Upper lobe of right lung (tissue), 1 donor: ENCODE measurements at places on chromosomes 12 and 14. TPM values are rescaled to one million over a fixed set of nuclear protein-coding genes. Genes with fewer than 3 reads are reported as not detected.
A peak's percentile ranks its signal among the peaks of the same experiment; 100 is the strongest.

DNA sequence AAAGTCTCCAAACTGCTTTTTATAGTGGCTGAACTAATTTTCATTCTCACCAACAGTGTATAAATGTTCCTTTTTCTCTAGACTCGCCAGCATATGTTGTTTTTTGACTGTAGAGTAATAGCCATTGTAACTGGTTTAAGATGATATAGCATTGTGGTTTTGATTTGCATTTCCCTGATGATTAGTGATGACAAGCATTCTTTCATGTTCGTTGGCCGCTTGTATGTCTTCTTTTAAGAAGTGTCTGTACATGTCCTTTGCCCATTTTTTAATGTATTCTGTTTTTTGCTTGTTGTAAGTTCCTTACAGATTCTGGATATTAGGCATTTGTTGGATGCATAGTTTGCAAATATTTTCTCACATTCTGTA lies 404.9 kb downstream of the FLRT2 start:
- H3K4me3 ChIP-seq = peak overlapping the region; percentile 52
- no peaks in the 10 kb centered on the region for H3K36me3 ChIP-seq
- no peaks in the 10 kb centered on the region for H3K4me1 ChIP-seq
- no peak for DNase-seq

GRCh38 chr14:26330982-26331381 lies 266.9 kb downstream of the NOVA1 start:
- H3K4me3 ChIP-seq = no peak overlapping the region
- DNase-seq = no peak
- no peaks in the 10 kb centered on the region for H3K36me3 ChIP-seq

GRCh38 chr14:80987235-80988032 lies 32.0 kb downstream of the TSHR start:
- H3K27ac ChIP-seq = no peak overlapping the region
- H3K4me1 ChIP-seq = no peaks in the 10 kb centered on the region
- H3K27me3 ChIP-seq = no peaks in the 10 kb centered on the region
- H3K4me3 ChIP-seq = no peak overlapping the region
- no peaks in the 10 kb centered on the region for H3K36me3 ChIP-seq

GRCh38 chr12:2335109-2335508 lies 282.3 kb downstream of the CACNA1C start:
- H3K4me3 ChIP-seq = no peak overlapping the region
- no peaks in the 10 kb centered on the region for H3K27me3 ChIP-seq
- H3K27ac ChIP-seq = no peak overlapping the region
- no peak for DNase-seq

- no peak for DNase-seq
- H3K27ac ChIP-seq = no peak overlapping the region
- no peaks in the 10 kb centered on the region for H3K27me3 ChIP-seq
- peaks cover 3% of the 10 kb centered on the region for H3K4me1 ChIP-seq
Observed at GRCh38 chr14:52079239-52079959, 10.5 kb upstream of the NID2 start.

- H3K27ac ChIP-seq = no peak overlapping the region
- no peaks in the 10 kb centered on the region for H3K27me3 ChIP-seq
- H3K36me3 ChIP-seq = no peaks in the 10 kb centered on the region
- DNase-seq = peak; percentile 75
Observed at GRCh38 chr14:53539489-53540126, 386.5 kb upstream of the DDHD1 start.

DNA sequence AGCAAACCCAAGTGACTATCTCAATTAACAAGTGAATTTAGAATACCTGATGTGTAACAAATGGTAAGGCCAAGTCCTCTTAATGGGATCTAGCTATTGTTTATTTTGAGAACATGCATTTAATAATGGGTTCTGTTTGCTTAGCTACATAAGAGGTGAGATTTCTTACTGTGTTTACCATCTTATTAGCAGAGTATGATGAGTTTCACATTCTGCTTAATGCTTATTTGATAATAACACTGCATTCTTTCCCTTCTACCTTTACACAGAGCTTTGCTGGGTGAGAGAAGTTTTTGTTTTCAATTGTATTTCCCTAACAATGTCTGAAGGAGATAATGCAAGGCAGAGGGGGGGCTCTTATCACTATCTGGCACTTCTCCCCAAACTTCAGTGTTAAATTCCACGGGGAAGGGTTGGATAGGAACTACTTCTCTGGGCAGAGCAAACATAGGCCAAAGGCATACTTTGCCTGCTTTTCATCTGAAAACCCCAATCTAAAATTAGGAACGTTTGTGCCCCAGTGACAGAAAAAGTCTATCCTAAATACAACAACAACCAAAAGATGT lies 129.0 kb upstream of the ATXN7L3B start:
- no peak overlapping the region for H3K27ac ChIP-seq
- no peak for DNase-seq
- H3K36me3 ChIP-seq = no peaks in the 10 kb centered on the region
- H3K4me1 ChIP-seq = no peaks in the 10 kb centered on the region
- no peaks in the 10 kb centered on the region for H3K27me3 ChIP-seq

GRCh38 chr12:54053751-54054741 lies at the start of gene HOXC4:
HOXC4 (plus strand) TSS chr12:54053835; CDS start chr12:54053923, 88 bp downstream.
- peaks cover 11% of the 10 kb centered on the region for H3K4me1 ChIP-seq
- H3K27ac ChIP-seq = peak within 1 kb of the TSS; percentile 36
- peak within 1 kb of the TSS; percentile 56 for H3K4me3 ChIP-seq
- DNase-seq = no peak
- peaks cover 69% of the 10 kb centered on the region for H3K27me3 ChIP-seq

GRCh38 chr12:56040151-56040550 lies 1.6 kb upstream of the RPS26 start:
- DNase-seq = no peak
- H3K27ac ChIP-seq = no peak overlapping the region
- peaks cover 39% of the 10 kb centered on the region for H3K36me3 ChIP-seq
- H3K27me3 ChIP-seq = no peaks in the 10 kb centered on the region
- H3K4me3 ChIP-seq = no peak overlapping the region
- H3K4me1 ChIP-seq = peaks cover 19% of the 10 kb centered on the region

DNA sequence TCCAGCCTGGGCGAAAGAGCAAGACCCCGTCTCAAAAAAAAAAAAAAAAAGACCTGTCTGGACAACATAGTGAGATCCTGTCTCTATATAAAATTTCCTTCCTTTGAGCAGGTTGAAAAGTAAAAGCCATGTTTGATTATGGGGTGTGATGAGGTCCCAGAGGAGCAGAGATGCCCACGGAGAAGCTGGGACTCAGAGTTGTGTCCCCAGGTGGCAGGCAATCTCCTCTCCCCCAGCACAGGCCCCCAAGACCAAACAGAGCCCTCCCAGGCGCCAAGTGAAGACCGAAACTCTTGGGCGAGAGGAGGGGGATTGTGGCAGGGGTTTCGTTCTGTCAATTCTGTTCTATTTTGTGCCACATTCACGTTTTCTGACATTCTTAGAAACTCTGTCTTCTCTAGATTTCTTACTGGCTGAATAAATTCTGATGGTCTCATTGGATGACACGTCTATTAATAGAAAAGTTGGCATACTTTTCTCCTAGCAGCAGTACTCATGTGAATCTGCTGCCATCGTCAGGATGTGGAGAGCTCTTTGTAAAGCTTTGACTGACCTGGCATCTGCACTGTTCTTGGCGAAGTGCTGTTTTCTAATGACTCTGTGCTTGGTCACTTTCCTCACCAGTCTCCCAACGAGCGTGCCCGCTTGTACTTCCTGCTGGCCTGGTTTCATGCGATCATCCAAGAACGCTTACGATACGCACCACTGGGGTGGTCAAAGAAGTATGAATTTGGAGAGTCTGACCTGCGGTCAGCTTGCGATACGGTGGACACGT lies 43.4 kb downstream of the HSP90AA1 start:
- no peak overlapping the region for H3K27ac ChIP-seq
- no peaks in the 10 kb centered on the region for H3K4me1 ChIP-seq
- H3K4me3 ChIP-seq = no peak overlapping the region
- DNase-seq = no peak

- H3K27ac ChIP-seq = no peak overlapping the region
- no peak overlapping the region for H3K4me3 ChIP-seq
- peaks cover 29% of the 10 kb centered on the region for H3K36me3 ChIP-seq
- H3K4me1 ChIP-seq = peaks cover 16% of the 10 kb centered on the region
- no peaks in the 10 kb centered on the region for H3K27me3 ChIP-seq
Observed at GRCh38 chr12:108572166-108572790, 9.9 kb downstream of the ISCU start.

GRCh38 chr14:59576332-59577294 lies at the start of gene CCDC175:
CCDC175 (minus strand) TSS chr14:59576812; CDS start chr14:59576775, 37 bp downstream.
- H3K4me1 ChIP-seq = peaks cover 10% of the 10 kb centered on the region
- no peaks in the 10 kb centered on the region for H3K36me3 ChIP-seq
- peak; percentile 93 for DNase-seq
- no peak within 1 kb of the TSS for H3K27ac ChIP-seq
- H3K27me3 ChIP-seq = peaks cover 14% of the 10 kb centered on the region

GRCh38 chr12:52903285-52903854 lies 1.5 kb downstream of the KRT8 start:
- H3K36me3 ChIP-seq = no peaks in the 10 kb centered on the region
- peaks cover 8% of the 10 kb centered on the region for H3K4me1 ChIP-seq
- peak; percentile 91 for DNase-seq

GRCh38 chr14:60753264-60754119 lies 18.9 kb downstream of the MNAT1 start:
- no peaks in the 10 kb centered on the region for H3K27me3 ChIP-seq
- H3K27ac ChIP-seq = no peak overlapping the region
- no peaks in the 10 kb centered on the region for H3K36me3 ChIP-seq

DNA sequence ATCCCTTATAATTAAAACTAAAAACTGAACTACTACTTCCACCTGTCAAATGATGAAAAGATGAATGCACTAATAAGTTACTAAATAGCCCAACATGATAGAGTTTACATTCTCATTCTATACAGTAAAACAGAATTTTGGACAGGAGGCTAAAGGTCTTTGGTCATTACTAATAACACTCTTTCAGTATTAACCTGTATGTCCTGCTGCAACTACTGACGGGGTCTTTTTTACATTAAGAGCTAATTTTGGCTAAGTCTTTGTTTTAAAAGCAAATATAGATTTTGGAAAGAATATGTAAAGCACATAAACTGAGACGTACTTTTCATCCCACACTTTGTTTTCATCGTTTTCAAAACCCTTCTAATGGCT lies 175.4 kb upstream of the CDKN3 start:
- no peaks in the 10 kb centered on the region for H3K36me3 ChIP-seq
- H3K27ac ChIP-seq = no peak overlapping the region
- H3K4me3 ChIP-seq = no peak overlapping the region
- no peak for DNase-seq

DNA sequence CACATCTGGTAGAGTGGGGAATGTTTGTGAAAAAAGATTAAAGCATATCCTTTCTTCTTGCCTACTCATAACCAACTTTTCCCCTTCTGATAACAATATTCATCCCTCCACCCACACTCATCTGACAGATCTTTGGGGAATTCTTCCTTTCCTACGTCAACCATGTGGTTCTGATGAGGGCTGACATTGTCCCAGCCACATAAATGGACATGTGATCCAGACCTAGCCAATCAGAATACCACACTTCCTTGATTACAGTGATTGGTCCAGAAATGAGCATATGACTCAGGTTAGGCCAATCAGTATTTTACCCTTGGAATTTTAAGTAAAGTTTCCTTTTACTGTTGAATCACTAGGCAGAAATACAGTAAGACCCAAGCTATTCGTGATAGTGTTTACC lies 58.9 kb downstream of the GPR65 start:
- H3K4me3 ChIP-seq = no peak overlapping the region
- no peaks in the 10 kb centered on the region for H3K27me3 ChIP-seq
- H3K27ac ChIP-seq = no peak overlapping the region
- DNase-seq = no peak

- H3K36me3 ChIP-seq = no peaks in the 10 kb centered on the region
- H3K4me1 ChIP-seq = no peaks in the 10 kb centered on the region
- H3K4me3 ChIP-seq = no peak overlapping the region
- H3K27ac ChIP-seq = no peak overlapping the region
- H3K27me3 ChIP-seq = no peaks in the 10 kb centered on the region
Observed at GRCh38 chr14:33567023-33567728, 383.7 kb downstream of the EGLN3 start.

DNA sequence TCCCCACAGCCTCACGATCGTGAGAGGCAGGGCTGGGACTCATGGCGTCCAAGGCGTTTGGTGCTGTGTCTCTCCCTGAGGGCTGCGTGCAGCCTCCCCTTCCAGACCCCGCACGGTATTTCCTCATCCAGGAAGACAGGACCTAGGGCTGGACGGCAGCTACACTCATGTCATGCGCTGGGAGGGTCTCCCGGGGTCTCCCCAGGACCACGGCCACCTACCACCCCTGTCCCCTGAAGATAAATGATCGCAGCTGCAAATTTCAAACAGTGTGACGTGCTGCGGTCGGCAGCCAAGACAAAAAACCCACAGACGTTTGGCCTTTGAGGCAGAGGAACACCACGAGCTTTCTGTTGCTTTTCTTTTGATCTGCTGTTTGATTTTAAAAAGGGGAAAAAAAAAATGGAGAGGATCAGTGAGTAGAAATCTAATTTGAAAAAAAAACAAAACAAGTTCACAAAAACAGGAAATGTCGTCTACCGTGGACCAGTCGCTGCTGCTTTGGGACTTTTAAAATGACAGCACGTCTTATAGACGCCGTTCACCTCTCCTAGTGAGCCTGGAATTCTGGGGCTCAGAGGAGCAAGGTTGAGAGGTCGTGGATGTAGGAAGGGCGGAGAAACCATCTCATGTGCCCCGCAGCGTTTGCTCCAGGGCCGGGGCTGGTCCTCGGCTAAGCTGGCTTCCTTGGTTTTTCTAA lies 237.6 kb downstream of the SLC41A2 start:
- peak overlapping the region; percentile 36 for H3K4me3 ChIP-seq
- H3K27ac ChIP-seq = peak overlapping the region; percentile 80
- H3K4me1 ChIP-seq = peaks cover 29% of the 10 kb centered on the region
- H3K27me3 ChIP-seq = no peaks in the 10 kb centered on the region
- H3K36me3 ChIP-seq = no peaks in the 10 kb centered on the region
- DNase-seq = no peak

GRCh38 chr14:71261206-71261605 lies 353.9 kb downstream of the PCNX1 start:
- no peak overlapping the region for H3K4me3 ChIP-seq
- no peaks in the 10 kb centered on the region for H3K36me3 ChIP-seq
- H3K27ac ChIP-seq = no peak overlapping the region
- DNase-seq = no peak
- H3K4me1 ChIP-seq = no peaks in the 10 kb centered on the region
- no peaks in the 10 kb centered on the region for H3K27me3 ChIP-seq

GRCh38 chr14:91872011-91872501 lies 4.7 kb upstream of the TC2N start:
- H3K27me3 ChIP-seq = no peaks in the 10 kb centered on the region
- DNase-seq = peak; percentile 76
- no peak overlapping the region for H3K4me3 ChIP-seq
- H3K27ac ChIP-seq = peak overlapping the region; percentile 86

Gene KRT74
- total RNA-seq = not detected

Gene TCP11L2
- total RNA-seq = 37.7 TPM

Gene GRIP1
- total RNA-seq = 5.2 TPM

Gene NRIP2
- 0.61 TPM for total RNA-seq

Gene KRT75
- total RNA-seq = not detected

Gene HOXC6
- 1.4 TPM for total RNA-seq

Gene COX8C
- not detected for total RNA-seq

Gene TOMM20L
- not detected for total RNA-seq

Gene MNAT1
- 25.5 TPM for total RNA-seq

Gene HCAR2
- 7.6 TPM for total RNA-seq

Gene FOS
- 204 TPM for total RNA-seq

Gene HOXC4
- 0.61 TPM for total RNA-seq

Gene CMKLR1
- 29.1 TPM for total RNA-seq

Gene GPR65
- total RNA-seq = 7.7 TPM
